NCI-H1105 (cell line): ENCODE measurements at places on chromosomes 16 and 17.

- DNase-seq, result no peak
Measured at GRCh38 chr17:17328251-17328650, 25.1 kb downstream of the NT5M start.

DNA sequence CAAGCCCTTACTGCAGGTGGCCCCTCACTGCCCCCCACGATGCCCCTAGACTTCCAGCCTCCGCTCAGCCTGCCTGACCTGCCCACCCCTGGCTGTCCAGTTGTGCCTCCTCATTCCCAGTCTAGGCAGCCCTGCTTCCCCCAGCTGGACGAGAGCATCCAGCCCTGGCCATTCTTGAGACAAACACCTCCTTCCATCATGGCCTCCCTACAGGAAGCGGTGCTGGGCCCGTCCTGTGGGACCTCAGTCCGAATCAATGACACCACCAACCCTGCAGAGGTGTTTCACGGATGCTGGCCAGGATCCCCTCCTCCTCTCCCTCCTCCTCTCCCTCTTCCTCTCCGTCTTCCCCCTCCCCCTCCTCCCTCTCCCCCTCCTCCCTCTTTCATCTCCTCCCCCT, 28.3 kb downstream of the CCDC40 start:
- DNase-seq, result no peak

GRCh38 chr17:1180958-1181752, 1.4 kb upstream of the ABR start:
- no peak for DNase-seq

DNA sequence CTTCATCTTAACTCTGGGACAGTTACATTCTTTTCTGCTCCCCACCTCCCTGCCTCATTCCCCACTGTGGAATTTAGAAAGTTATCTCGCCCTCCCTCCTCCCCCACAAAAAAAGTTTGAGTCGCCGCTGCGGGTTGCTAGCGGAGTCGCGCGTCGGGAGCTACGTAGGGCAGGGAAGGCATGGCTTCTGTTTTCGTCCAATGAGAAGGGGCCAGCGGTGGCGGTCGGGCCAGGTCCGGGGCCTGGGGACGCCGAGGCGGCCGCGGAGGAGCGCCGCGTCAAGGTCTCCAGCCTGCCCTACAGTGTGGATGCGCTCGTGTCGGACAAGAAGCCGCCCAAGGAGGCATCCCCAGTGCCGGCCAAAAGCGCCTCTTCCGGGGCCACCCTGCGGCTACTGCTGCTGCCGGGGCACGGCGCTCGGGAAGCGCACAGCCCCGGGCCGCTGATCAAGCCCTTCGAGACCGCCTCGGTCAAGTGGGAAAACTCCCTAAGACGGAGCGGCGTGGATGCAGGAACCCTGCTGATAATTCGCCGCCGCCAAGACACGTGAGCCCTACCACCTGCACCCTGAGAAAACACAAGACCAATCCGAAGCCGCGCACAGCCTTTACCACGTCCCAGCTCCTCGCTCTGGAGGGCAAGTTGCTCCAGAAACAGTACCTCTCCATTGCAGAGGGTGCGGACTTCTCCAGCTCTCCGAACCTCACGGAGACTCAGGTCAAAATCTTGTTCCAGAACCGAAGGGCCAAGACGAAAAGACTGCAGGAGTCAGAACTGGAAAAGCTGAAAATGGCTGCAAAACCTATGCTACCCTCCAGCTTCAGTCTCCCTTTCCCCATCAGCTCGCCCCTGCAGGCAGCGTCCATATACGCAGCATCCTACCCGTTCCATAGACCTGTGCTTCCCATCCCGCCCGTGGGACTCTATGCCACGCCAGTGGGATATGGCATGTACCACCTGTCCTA, 8.9 kb downstream of the OR4D1 start:
- peak; percentile 57 for DNase-seq

- DNase-seq, result peak; percentile 10
Measured at GRCh38 chr16:66357523-66357928, 9.0 kb upstream of the CDH5 start.

GRCh38 chr17:6495450-6496115, 51.3 kb downstream of the PIMREG start:
- DNase-seq, result no peak

GRCh38 chr17:60142872-60143499, 6.8 kb upstream of the CA4 start:
- DNase-seq, result peak; percentile 74

- no peak for DNase-seq
Measured at GRCh38 chr17:67801626-67802175, 23.6 kb upstream of the BPTF start.

DNA sequence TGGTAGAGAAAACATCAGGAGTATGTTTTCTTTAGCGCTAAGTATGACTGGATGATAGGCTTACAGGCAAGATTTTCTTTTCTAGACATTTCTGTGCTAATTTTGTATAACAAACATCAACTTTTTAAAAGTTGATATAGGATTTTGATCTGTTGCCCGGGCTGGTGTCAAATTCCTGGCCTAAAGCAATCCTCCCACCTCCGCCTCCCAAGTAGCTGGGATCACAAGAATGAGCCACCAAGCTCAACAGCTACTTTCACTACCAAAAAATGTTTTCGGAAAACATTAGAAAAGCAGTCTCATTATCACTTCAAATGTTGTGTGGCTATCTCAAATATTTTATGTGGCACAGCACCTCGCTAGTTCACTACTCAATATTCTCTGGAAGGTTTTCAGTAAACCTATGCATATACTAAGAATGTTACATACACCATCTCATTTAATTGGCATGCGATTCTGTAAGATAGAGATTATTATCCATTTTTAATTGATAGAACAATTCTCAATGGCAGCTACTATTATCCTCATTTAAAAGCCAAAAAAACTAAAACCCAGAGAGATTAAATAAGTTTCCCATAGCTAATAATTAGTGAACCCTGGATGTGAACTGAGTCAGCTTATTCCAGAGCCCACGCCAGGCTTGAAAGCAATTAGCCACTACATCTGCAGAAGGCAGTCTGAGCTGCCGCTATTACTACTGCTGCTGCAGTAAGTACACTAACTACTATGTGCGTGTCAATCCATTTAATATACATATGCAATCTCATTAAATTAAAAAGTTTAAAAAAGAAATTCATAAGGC, 41.7 kb downstream of the CREBBP start:
- no peak for DNase-seq

GRCh38 chr16:56630134-56630533, 2.3 kb upstream of the MT1M start:
- no peak for DNase-seq

DNA sequence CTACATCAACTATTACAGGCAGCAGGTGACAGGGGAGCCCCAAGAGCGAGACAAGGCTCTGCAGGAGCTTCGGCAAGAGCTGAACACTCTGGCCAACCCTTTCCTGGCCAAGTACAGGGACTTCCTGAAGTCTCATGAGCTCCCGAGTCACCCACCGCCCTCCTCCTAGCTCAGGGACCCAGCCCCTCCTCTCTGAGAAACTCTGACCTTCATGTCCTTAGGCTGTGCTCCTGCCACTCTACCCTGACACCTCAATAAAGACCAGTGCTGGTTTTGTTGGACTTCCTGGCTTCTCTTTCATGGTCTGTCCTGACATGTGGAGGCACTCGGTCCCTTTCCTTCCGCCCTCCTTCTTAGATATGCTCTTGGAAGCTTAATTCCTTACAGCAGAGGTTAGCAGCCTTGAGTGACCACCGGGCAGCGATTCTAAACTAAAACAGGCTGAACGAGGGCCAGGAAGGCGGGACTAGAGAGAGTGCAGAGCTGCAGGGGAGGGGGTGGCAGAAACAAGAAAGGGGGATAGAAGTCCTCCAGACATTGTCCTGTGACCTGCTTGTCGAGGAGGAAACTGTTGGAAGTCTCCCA, 915 bp downstream of the AHSP start:
- no peak for DNase-seq
